Cardiac septum (tissue), 1 donor: ENCODE measurements at places on chromosomes 1 and 21.

GRCh38 chr1:9164532-9164900 lies 35.6 kb upstream of the GPR157 start:
- no peak for DNase-seq

DNA sequence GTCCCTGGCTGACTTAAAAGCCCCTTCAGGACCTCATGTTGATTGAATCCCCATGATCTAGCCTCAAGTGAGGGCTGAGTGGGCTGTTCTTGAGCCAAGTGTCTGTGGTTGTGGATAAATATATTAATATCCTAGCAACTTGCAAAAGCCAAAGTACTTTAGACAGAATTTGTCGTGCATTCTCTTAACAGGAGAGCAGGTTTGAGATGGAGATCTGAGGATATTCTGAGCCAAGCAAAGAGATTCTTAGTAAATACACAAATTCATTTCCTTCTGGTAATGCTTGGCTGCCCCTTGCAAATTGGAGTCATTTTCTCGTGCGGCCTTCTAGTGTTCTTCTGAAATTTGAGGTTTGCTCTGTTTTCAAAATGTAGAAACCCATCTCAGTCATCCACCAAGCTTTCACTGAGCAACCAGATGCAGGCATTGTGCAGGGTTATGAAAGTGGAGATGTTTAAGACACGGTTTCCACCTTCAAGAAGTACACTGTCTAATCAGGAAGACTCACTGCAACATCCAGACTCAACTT lies 242.1 kb upstream of the JUN start:
- DNase-seq, result no peak

DNA sequence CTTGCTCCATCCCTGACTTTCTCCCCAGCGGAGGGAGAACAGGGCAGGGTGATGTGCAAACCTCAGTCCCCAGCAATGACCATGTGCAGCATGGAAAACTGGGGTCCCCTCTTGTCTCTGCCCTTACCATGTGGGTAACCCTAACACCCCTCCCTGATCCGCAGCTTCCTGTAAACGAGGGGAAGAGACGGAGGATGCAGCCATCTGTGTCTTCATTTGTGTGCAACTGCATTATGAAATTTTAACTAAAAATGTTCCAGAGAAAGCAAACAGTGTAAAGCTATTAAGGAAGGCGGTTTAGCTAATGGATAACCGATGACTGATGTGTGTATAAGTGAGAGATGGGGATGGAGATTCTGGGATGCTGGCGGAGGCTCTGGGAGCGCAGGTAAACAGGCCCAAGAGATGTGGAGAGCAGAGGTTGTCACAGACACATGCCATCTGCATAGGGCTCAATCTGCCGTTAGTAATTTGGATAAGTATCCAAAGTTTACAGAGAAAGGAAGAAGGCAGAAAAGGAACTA lies 206.6 kb downstream of the DSCAM start:
- DNase-seq, result no peak

- DNase-seq, result no peak
Observed at GRCh38 chr1:158286941-158287346, 2.8 kb upstream of the CD1C start.

- DNase-seq, result no peak
Observed at GRCh38 chr1:211036381-211037060, 97.4 kb downstream of the KCNH1 start.

GRCh38 chr1:86849756-86850155 lies 64.2 kb downstream of the SELENOF start:
- DNase-seq, result no peak

DNA sequence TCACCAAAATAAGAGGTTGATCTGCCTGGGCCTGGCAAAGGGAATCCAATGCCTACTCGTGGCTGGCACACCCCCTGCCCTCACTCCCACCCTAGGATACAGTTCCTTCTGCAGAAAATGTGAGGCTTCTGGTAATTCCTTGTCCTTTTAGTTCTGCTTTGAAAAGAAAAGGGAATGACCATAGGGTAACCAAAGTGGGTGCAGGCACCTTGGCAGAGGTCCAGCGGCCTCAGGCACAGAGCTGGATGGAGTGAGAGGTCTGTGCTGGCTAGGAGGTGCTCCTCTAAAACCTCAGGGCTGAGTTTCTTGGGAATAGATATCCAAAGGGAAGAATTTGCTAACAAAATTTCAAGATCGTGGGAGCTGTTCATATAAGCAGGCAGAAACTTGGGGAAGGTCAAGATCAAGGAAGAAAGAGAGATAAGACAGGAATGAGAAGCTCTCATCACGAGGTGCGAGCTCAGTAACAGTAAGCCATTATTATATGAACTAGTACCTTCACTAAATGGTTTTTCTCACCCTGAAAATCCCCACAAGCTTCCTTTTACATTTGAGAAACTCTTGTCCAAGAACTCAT lies 293.1 kb upstream of the LYPLAL1 start:
- no peak for DNase-seq

GRCh38 chr1:50265790-50266314 lies 157.1 kb downstream of the ELAVL4 start:
- no peak for DNase-seq

DNA sequence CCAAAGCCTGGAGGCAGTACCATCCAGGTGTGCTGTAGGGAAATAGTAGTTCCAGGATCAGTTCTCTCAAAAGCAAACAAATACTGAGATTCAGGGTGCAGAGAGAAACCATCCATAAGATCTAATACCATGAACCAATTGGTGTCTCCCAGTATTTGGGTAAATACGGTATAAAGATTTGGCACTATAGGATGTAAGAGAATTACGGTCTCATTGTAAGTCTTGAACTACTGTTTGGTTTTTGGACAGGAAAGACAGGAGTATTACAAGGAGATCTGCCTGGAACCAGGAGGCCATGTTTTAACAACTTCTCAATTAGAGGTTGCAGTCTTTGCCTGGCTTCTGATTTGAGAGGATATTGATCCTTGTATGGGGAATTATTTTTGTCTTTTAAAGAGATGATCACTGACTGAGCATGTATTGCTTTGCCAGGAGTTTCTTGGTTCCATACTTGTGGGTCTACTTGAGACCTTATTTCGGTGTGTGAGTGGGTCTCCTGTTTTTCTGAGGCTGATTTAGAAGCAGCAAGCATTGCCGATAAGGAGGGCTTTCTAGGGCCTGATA lies 10.2 kb downstream of the AADACL4 start:
- DNase-seq, result no peak

- DNase-seq, result no peak
Observed at GRCh38 chr1:59494145-59494833, 197.4 kb downstream of the FGGY start.

DNA sequence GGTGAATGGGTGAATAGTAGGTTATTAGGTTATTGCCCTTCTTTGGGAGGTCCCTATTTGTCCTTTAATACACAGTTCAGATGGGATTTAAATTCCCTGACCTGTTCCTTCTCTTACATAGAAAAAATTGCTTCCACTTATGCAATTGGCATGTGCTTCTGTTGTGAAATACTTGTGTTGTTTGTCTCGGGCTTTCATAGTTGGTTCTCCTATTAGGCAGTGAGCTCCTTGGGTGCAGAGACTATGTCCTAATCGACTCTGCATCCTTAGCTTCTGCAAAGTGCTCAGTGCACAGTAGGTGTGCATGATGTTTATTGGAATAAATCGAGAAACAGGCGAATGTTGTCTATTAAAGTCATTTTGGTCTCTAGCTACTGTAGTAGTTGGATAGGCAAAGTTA lies 1.3 kb upstream of the PDE4B start:
- no peak for DNase-seq

GRCh38 chr1:57112148-57112547 lies 146.3 kb upstream of the C8B start:
- no peak for DNase-seq

DNA sequence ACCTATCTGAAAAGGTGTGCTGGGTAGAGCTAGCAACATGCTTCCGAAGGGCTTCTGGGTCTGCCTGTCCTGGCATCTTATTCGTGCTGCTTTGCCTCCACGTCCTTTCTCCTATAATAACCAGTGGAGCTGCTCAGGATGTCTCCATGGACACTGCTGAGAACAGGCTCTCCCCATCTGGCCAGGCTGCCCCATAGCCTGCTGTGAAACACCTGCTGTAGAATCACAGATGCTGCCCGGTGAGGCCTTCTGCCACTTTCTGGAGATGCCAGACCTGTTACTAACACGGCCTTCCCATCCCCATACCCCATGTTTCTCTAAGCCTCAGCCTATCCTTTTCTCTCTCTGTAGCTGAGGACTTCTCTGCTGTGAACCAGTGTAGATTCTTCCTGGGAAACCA lies 120.5 kb downstream of the IER5 start:
- DNase-seq, result no peak

DNA sequence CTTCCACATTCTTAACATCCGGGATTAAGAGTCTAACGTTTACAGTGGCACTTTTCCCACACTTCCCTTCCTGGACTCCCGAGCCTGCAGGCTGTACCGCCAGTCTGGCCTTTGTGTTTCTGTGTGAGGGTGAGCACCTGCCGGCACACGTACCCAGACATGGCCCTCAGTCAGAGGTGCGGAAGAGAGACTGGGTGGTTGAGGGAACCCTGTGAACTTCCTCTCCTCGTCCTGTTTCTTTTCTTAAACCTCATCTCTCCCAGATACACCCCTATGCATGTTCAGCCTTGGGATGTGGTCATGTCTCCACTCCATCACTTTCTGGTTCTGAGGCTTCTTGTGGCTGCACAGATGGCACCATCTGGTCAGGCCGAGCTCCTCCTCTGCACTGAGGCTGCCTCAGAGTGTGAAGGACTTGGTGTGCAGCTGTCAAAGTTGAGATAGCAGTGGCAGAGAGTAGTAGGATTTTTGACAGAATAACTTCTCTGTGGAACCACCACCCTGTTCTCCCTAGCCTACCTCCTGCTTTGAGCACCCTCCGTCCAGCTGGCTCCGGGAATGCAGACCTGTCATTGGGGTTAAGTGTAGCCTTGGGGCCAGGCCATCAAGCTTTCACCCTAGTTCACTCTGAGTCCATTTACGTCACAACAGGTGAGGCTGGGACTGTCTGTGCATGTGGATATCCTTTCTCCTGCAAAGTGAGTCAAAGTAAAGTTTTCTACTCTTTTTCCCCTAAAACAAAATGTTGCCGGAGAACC lies 31.4 kb downstream of the VASH2 start:
- no peak for DNase-seq
